GM04503 (cell line): ENCODE measurements at places on chromosomes 1 and 21.

- no peak for DNase-seq
Measured at GRCh38 chr1:18320051-18320450, 160.7 kb upstream of the KLHDC7A start.

DNA sequence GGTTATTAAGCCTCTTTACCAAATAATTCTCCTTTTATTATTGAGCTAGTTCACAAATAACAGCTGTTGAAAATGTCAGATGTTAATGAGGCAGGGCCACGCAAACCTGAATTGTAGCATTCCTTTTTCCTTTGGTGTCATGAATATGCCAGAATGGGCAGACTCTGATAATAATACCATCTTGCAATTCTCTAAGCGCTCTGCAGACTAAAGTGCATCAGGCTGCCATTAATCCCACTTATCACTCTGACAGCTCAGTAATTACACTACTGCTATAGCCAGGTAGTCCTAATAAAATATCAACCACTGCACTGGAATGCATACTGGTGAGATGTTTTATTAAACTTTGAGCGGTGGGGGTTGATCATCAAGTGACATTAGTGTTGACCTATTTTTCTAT is 177.7 kb downstream of the DPYD start:
- DNase-seq = no peak

GRCh38 chr1:14112613-14113012 is 412.6 kb downstream of the PRDM2 start:
- no peak for DNase-seq

GRCh38 chr1:119453021-119453420 is 38.1 kb downstream of the HSD3B2 start:
- DNase-seq = peak; percentile 69

- no peak for DNase-seq
Measured at GRCh38 chr1:212794561-212795014, 2.9 kb downstream of the TATDN3 start.

GRCh38 chr21:41656946-41657525 is 109.8 kb downstream of the RIPK4 start:
- no peak for DNase-seq
